Right lung (tissue), 10 donors: ENCODE measurements at places on chromosomes 3 and 15.

GRCh38 chr3:43612419-43612818 is 9.4 kb downstream of the ANO10 start:
- DNase-seq = no peak

- no peak for DNase-seq
Observed at GRCh38 chr3:190810957-190811356, 51.5 kb downstream of the GMNC start.

DNA sequence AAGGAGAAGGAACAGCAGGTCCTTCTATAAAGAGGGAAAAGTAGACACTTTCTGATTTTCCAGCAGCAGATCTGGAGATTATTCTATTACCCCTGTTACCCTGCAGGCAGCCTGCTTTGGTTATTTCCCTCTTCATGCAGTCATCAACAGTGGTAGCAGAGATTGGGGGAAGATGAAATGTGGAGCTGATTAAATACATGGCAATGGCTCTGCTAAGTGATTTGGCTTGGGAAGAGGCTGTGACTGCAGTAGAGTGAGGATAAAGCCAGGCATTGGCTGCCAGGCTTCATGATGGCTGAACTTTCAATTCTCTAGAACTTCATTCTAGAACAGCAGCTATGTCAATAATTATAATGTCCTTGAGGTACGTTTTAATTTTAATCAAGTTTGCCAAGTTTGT is 29.1 kb downstream of the PTX3 start:
- DNase-seq = no peak

DNA sequence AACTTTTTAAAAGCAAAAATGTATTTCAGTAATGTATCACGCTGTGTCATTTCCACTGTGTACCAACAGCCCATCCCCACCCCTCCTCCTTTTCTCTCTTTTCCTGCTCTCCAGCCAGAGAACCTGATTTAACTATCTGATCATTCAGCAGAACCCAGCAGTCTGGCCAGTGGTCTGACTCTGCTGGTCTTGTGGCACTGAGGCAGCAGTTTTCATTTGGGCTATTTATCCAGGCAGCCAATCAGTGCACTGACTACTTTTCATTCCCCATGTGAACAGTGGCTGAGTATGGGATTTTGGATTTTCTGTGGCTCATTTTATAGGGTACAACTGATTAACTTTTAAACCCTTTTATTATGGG is 56.3 kb downstream of the GPR171 start:
- no peak for DNase-seq
